NCI-H510A (cell line): ENCODE measurements at places on chromosomes 2 and 18.

GRCh38 chr2:203394519-203395227 is 66.5 kb downstream of the ABI2 start:
- no peak for DNase-seq

DNA sequence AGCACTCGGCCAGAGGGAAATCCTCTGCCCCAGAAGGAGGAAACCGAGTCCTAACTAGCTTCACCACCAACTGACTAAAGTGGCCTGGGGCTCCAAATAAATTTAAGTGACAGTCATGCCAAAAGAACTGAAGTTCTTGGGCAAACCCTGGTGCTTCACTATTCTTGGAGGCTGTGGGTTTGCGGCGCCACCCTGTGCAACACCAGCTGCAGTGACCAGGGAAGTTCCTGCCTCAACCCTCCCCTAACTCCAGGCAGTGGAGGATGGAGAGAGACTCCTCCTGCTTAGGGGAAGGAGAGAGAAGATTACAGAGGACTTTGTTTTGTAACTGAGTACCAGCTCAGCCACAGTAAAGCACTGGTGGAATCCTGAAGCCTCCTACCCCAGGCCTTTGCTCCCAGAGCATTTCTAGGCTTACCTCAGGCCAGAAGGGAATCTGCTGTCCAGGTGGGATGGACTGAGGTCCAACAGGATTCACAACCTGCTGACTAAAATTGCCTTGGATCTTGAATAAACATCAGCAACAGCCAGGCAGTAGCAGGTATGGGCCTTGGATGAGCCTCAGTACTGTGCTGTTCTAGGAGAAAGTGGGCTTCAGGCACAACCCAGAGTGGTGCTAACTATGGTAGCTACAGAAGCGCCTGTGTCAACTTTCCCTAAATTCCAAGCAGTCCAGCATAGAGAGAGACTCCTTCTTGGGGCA is 29.4 kb upstream of the BMP10 start:
- no peak for DNase-seq

DNA sequence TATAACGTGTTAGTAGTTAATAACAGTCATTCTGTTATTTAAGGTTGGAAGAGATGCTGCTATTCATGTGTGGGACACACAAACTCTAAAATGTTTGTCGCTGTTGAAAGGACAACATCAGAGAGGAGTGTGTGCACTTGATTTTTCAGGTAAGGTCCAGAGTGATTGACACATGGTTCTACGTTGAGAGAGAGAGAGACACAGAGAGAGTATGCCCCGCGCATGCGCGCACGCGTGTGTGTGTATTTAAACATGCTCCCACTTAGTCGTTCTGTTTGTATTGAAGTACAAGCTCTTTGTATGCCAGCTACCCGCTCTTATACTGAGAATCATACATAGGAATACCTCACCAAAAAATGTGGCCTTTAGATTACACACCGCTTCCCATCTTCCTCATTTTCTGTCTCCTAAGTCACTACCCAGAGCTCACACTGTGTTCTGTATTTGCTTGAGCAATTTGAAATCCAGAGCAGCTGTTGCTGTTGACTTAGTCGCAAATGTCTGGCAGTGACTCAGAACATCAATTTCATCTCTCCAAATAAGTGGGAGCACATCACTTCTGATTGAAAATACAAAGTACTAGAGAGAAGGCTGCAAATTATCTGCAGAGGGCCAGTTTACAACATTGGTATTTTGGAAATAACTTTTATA is 148.1 kb downstream of the EML6 start:
- DNase-seq = peak; percentile 63

GRCh38 chr2:197011801-197012641 is 85.5 kb upstream of the PGAP1 start:
- DNase-seq = no peak

DNA sequence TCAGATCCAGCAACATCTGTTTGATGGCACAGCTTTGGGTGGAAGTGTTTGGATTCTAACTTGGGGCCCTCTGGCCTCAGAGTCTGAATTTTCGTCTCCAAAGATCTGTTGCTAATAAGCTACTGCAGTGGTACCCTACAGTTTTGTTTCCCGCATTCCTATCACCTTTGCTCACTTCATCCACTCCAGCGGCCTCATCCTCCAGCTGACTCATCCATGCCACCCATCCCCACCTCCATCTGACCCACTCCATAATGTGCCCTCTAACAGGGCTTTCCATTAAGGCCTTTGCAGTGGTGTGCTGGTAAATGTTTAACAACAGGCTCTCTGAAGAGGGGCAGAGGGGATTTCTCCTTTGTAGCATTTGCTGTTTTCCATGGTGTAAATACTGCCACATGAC is 225.5 kb downstream of the TGIF1 start:
- no peak for DNase-seq

GRCh38 chr2:190571686-190572085 is 37.2 kb upstream of the NEMP2 start:
- no peak for DNase-seq

- no peak for DNase-seq
These were observed 30.3 kb upstream of the AFTPH start for GRCh38 chr2:64493788-64494187.

GRCh38 chr2:195532628-195533271 is 124.3 kb upstream of the SLC39A10 start:
- DNase-seq = no peak

GRCh38 chr2:238174701-238175100 is 15.9 kb downstream of the ERFE start:
- peak; percentile 89 for DNase-seq

DNA sequence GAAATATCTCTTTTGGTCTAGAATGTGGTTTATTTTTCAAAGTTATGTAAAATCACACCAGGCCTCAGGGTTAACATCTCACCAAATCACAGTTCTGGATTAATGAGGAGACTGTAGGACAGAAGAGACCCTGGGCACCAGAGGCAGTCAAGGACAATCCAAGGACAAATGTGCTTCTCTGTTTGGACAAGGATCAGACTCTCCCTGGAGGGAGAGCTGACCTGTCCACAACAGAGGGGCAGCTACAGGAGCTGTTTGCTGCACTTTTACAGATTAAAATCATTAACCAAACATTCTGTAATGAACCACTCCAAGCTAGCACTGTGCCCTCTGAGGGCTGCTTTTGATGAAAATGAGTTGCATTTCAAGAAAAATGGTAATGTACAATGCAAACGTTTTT is 690.6 kb upstream of the SLC8A1 start:
- DNase-seq = no peak

- DNase-seq = no peak
These were observed 916 bp upstream of the PDCD1 start for GRCh38 chr2:241859436-241860183.

GRCh38 chr2:44542520-44542919 is 180.8 kb downstream of the CAMKMT start:
- DNase-seq = no peak

DNA sequence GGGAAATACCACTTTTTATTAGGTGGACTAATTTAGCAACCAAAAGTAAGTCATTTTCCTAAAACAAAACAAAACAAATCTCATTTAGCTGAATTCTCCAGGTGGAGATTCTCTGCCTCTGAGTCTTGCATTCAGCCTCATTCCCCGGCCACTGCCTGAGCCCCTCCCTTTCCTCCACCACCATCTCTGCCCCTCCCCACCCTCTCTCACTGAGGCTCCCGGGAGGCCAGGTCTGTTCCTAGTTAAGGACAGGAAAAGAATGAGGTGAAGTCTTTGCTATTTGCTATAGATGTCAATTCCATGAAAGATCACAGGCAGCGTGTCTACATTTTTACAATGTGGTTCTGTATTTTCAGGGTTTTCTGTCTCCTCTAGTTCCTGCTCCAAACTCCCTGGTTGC is 83.0 kb upstream of the SOX11 start:
- no peak for DNase-seq

- no peak for DNase-seq
These were observed 227.5 kb downstream of the GULP1 start for GRCh38 chr2:188519136-188519535.

DNA sequence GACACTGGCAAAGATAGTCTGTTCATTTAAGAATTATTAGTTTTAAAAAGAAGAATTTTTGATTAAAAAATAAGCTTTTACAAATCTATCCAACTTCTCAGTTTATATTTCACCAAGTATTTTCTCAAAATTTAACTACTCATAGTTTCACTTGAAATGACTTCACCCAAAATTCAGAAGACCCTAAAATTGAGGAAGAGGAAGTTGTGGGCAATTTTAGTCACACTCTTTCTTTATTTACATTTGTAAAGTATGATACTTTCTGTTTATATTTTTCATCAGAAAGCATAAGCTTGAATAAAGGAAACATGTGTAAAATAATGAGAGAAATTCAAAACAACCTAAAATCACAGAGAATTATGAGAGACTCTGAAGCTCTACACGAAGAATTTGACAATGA is 278.8 kb upstream of the MEIS1 start:
- DNase-seq = no peak

DNA sequence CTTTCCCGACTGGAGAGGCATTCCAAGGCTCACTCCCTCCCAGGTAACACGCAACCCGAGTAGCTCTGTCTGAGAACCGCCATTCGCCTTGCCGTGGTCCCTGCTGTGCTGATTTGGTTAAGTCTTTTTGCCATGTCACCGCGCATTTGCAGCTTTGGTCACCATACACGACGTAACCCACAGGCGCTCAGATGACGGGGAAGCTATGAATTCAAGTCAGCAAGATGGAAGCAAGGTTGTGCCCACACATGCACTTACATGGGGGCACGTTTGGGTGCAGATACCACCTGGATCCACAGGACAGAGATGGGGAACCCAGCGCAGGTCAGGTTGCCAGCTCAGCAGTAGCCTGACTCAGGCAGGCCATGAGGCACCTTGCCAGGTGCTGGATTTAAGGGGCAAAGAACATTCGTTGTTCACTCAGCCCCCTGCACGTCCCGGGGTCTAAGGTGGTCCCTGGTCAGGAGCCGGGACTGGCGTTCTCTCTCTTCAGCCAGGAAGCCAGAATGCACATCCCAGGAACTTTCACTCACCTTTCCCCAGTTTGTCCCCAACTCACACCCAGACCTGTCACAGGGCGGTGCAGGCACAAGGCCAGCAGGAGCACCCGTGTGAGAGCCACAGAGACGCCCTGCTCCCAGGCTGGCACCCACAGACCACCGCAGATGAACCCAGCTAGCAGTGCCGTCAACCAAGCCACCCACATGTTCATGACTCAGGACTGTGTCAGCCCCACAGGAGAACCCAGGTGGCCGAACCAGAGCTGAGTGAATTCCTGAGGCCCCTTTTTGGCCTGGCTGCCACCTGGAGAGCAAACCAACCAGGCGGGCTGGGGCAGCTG is 19.9 kb downstream of the SNED1 start:
- no peak for DNase-seq

GRCh38 chr2:103962670-103963069 is 891.2 kb upstream of the POU3F3 start:
- no peak for DNase-seq

DNA sequence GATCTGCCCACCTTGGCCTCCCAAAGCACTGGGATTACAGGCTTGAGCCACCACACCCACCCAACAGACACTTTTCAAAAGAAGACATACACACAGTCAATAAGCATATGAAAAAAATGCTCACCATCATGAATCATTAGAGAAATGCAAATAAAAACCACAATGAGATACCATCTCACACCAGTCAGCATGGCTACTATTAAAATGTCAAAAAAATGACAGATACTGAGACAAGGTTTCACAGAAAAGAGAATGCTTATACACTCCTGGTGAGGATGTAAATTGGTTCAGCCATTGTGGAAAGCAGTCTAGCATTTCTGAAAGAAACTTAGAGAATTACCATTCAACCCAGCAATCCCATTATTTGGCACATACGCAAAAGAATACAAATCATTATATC is 1947.2 kb downstream of the SUCLG1 start:
- DNase-seq = no peak

DNA sequence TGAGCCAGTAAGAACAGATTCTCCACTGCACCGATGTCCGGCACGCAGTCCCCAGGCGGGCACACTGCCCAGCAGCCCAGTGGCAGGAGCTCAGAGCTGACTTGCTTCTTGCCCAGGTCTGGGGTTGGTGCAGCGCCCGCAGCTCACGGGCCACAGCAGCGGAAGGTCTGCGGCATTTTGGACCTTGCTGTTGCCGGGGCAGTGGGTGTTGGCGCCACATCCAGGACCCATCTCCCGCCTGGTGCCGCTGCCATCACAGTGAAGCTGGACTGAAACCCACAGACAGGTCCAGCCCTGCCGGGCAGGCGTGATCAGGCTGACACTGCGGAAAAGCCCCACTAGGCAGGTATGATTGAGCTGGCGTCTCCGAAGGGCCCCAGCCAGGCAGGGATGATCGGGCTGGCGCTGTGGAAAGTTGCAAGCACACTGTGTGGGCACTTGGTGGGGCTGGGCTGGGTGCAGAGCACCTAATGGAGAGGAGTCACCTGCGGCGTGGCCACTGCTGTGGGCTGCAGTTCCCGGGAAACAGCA is 75.5 kb downstream of the SLC66A2 start:
- DNase-seq = no peak

- DNase-seq = no peak
These were observed 99.9 kb downstream of the PARD3B start for GRCh38 chr2:204645018-204645773.

DNA sequence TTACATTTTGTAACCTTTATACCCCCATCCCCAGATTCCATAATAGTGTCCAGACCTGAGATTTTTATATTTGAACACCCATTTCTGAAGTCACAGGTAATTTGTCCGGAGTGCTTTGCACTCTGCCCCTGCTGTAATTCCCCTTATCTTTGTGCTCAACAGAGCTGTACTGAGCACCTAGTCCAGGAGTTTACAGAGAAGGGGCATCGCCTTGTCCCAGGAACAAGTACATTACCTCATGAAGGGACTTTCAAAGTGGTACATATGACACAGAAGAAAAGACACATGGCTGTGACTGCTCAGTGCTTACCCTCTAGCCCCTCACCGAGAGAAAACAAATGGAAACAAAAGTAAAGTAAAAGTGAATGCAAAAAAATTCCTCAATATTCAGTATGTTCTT is 373.5 kb downstream of the SOX11 start:
- no peak for DNase-seq

- DNase-seq = peak; percentile 40
These were observed 808 bp downstream of the ATP5MC3 start for GRCh38 chr2:175180701-175181103.

GRCh38 chr2:30417253-30417652 is 29.8 kb upstream of the LCLAT1 start:
- DNase-seq = no peak

- no peak for DNase-seq
These were observed 29.3 kb downstream of the CD8B2 start for GRCh38 chr2:106516436-106516835.

DNA sequence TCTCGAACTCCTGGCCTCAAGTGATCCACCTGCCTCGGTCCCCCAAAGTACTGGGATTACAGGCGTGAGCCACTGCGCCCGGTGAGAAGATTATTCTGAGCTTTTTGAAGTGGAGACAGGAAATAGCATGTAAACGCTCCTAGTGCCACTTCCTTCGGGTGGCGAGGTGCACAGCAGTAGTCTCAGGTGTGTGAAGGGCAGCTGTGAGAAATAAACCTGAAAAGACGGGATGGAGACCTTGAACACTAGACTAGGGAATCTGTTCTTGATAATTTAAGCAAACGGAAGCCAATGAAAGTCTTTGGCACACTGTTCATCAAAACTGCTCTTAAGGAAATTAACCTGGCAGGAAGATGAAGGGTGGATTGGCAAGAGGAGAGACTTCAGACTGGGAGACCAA is 439 bp upstream of the PLEKHH2 start:
- peak; percentile 13 for DNase-seq
